Left ventricle myocardium inferior (tissue), 1 donor: ENCODE measurements at places on chromosomes 2 and 18. TPM values are rescaled to one million over a fixed set of nuclear protein-coding genes. Genes with fewer than 3 reads are reported as not detected.

Gene DLX1
- not detected for total RNA-seq

Gene FAP
- total RNA-seq, result 0.71 TPM

Gene MARCHF4
- total RNA-seq, result 0.08 TPM

Gene CABYR
- not detected for total RNA-seq

DNA sequence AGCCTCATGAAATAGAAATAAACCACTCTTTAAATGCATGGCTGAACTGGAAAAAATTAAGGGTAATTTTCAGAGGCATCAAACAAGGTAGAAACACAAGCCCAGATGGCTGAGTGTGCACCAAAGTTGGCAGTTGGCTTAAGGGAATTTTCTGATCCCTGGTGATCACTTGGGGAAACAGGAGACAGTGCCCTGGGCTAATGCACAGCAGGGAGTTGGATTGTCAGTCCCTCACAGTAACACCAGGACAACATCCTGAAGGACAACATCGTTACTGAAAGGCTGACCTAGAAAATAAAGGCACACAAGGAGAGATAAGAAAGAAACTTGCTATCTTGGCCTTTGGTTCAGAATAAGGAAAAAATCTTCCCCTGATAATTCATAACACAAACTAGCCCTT, 417.0 kb downstream of the SLC4A3 start:
- DNase-seq, result no peak

DNA sequence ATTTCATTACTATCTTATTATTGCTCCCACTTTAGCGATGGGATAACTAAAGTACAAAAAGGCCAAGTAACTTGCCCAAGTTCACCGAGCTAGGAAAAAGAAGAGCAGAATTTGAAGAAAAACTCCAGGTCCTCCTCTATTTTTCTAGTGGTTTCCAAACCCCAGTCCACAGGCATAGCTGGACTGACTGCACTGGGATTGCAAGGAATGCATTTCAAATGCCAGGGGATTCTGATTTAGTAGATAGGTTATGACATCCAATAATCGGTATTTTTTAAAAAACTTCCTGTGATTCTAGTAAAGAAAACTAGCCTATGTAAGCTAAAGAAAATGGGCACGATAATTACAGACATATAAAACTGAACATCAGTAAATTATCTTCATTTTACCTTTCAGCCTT, 62.7 kb upstream of the GALNT5 start:
- DNase-seq, result no peak

GRCh38 chr2:202122980-202123720, 50.1 kb downstream of the KIAA2012 start:
- DNase-seq, result no peak

- DNase-seq, result peak; percentile 45
These were observed 52.3 kb upstream of the ROCK2 start for GRCh38 chr2:11396467-11397445.

DNA sequence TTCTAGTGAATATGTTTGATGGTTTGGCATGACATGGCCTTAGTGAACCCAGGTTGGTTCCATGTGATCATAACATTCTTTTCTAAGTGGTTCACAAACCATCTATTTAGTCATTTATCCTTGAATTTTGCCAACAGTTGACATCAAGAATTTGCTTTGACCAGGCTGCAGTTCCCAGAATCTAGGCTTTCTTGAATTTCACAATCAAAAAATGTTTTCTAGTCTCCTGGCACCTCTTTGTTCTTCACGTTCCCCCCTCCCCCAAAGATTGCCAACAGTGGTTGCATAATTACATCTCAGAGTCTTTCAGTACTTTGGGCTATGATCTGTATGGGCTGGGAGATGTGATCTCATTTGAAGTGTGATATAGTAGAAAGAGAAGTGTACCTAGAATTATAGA, 124.0 kb downstream of the GATA6 start:
- no peak for DNase-seq

DNA sequence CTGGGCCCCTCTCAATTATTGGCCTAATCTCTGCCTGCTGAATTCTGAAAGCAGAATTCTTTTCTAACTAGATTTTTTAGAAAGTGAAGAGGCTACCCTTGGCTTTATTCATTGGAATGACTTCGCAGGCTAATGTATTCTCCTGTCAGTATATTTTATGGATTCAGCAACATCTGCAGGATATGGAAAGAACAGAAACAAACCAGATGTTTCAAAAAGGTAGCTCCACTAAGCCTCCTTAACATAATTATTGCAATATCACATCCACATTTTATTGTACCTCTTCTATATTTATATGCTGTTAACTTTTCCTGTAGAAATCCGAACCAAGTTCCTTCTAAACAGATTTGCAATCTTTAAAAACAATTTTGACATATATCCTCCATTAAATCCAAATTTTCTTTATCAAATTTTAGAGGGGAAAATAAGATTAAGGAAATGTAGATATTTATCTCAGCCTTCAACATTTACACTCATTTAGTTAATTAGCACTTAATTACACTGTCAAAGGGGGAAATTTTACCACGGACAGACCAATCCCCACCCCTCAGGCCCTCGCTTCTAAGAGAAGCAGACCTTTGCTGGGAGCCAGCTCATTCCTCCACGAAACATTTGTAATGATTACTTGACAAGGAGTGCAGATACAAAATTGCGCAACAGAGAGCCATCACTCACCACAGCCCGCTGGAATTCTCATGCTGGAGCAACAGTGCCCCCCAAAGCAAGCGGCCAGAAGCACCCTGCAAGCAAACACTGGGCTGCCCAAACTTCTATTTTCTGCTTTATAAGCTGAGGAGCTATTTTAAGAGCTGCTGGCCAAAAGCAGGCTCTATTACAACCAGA, 253.4 kb downstream of the ETAA1 start:
- DNase-seq, result peak; percentile 82

DNA sequence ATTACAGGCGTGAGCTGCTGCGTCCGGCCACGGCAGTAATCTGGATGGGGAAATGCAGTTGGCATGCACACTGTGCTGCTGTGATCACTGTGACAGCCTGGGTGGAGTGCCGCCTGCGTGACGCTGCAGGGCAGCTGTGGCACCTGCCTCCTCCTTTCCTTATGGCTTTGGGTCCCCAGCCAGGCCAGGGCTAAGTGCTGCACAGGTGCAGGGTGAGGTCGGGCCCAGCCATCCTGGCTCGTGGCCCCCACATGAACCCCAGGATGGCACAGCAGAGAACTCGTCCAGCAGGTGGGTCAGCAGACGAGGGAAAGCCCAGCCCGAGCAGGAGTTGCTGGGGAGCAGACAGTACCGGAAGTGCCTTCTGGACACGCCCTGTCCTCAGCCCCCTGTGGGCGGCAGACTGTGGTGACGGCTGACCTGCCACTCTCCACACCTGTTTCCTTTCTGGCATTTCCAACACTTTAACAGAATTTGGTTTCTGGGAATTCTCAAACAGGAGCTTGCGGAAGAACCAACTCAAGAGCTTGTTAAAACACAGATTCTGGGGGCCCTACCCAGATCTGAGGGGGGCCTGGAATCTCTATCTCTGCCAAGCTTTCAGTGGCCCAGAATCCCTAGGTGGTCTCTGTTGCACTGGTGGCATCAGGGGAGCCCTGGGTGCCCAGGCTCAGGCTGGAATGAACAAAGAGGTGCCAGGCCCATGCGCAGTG, 16.9 kb downstream of the HS1BP3 start:
- DNase-seq, result peak; percentile 36

DNA sequence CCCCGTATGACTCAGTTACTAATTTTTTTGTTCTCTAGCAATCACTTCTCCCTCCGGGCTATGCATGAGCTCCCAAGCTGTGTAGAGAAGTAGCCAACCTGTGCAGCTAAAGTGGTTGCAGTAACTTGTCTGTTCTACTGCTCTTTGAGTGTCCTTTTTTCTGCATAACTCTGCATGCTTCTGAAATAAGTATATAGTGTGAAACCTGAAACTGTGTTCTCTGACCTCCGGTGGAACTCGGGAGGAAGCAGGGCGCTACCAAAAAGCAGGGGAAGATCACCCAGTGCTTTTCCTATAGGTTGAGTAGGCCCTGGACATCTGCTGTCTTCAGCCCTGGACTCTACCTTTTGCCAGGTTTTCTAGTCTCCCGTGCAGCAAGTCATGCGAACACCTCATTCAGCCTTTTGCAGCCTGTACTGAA, 47.8 kb downstream of the PHLPP1 start:
- no peak for DNase-seq
